Stimulated activated memory B cell treated with anti-CD40 and anti-IgM and Interleukin-4, amounts not matched to agents 10 μg/mL and 1 μg/mL and 100 μg/mL, for 72 hours (primary cell): ENCODE measurements at places on chromosomes 5 and 9.

DNA sequence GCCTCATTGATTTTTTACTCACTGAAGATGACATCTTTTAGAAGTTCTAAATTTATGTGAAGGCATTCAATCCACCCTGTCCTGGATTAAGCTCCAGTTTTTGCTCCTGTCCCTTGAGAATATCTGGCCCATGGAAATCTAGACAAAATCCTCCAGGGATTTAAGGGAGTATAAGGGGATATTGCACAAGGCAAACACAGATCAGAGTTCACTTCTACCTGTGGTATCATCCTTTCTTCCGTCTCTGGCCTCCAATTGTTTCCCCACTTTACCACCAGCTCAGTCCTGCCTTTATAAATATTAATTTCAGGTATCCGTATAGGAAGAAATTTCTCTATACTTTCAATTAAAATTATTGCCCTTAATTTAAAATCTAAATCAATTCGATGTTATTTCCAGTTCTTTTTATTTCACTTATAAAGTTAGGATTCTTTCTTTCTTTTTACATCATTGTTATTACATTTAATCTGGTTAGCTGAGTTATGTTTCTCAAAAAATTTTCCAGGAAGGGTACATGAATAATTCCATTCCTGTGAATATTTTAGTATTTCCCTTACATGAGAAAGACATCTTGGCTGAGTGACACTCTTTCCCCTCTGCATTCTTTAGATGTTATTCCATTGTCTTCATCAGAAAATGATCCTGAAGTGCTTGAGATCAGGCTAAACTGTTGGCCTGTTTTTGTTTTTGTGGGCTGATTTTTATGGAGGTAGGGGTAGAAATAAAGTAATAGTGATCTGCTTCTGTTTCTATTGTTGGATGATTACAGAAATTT lies 194.3 kb upstream of the MAP3K1 start:
- no peak for ATAC-seq

DNA sequence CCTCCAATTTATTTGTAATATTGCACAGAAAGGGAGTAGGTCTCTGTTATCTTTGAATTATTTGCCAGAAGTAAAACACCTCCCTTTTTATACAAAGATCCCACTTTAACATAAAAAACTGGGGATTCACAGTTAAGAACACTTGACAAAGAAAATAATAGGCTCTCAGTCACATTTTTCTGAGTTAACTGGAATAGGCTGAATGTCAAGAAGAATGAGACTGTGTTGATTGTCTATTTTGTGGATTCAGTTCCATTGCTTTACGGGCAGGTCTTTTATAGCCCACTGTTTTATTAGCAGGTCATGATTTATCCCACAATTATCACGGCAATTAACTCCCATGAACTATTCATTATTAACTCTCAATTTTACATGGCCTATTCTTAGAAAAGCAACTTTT lies 427.4 kb downstream of the CTNND2 start:
- no peak for ATAC-seq

DNA sequence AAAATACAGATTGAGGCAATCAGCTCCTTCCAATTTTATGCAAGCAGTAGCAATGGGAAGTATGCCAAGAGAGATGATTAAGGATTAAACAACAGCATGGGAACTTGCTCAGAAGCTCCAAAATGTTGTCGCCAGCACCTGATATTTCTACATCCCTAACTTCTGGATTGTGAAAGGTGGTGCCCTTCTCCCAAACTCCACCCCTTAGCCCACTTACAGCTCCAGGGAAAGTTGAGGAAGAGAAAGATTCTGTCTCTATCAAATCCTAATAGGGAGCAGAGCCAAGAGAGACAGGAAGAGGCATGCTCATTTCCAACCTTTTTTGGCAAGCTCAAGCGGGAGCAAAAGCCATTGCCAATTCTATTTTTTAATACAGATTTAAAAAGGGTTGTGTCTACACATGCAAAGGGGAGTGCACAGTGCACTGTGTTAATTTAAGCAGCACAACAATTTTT lies 92.4 kb upstream of the NR3C1 start:
- ATAC-seq = no peak

DNA sequence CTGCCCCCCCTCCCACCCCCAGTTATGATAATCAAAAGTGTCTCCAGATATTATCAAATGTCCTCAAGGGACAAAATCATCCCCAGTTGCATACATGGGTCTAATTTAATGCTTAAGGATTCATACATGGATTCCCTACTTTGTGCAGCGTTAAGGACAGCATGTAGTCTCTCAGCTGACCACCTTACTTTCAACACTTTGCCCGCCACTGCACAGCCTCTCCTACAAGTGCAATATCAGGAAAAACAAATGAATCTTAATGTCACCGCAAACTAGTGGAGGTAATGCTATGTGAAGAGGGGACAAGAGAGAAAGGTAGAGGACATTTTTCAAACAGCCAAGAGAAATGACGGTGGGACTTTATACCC lies 78.6 kb downstream of the TLE1 start:
- ATAC-seq = no peak

DNA sequence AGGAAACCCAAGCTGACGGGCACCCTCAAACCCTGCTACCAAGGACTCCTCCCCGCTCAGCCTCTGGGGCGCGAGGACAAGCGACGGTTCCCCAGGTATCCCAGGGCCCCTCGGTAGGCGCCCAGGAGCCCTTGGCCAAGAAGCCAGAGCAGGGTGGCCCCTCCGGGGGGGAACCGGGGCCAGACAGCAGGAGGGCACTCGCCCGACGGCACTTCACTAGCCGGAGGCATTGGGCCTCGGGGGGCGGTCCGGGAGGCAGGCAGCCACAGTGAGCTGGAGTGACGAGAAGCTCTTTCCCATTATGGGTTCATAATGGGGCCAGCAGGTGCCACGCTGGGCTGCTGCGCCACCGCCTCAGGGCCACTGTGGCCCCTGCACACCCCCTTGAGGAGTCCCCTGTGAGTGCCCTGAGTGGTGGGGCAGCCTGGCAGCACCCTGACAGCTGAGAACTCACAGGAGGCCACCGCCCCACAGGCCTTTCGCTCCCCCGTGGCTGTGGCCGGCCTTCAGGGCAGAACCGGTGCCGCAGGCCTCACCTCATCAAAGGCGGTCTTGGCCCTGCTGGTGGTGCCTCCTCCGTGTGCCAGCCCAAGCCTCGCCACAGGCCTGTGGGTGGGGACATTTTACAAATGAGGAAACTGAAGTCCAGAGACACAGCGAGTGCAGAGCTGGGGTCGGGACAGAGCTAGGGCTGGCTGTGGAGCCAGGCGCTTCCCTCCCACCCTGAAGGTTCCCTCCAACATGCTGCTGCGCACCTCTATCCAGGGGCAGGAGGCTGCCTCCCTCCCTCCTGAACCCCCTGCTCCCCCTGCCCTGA lies 68.7 kb downstream of the PSMB7 start:
- no peak for ATAC-seq

DNA sequence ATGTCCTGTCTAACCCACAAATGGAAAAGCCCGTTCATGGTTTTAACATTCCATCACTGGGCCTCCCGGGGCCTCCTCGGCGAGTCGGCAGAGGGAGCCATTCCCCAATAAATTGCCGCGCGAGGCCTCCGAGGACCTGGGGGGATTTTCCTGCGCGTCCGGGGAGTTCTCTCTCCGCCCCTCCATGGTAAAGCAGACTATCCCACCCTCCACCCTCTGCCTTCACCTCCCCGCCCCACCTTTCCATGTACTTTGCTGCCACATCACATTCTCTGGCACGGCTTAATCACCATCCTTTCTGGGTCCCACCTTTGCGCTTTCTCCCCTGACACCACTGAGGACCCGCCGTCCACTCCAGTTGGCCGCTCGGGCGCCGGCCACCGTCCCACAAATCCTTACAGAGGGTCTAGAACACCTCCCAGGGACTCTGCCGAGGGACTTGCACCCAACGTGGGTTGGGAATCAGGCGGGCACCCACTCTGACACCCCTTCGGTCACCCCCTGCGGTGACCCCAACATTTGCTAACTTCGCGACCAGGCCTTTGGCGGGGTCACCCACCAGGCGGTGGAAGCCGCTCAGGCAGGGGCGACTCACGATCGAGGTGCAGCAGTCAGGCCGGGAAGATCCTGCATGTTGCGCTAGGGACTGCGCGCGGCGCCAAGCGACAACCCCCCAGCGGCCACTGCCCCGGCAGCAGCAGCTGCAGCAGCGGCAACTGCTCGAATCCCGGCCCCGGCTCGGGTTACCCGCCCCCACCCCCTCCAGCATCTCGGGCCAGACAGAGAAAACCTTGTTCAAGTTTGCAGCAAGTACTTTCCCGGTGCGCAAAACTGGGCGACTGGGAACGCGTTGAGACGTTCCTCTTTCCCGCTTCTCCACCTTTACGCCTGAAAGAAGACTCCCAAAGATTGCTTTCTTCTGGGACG lies at the start of gene MEGF10:
TSS of gene MEGF10 (plus strand) at position 778 of the 927 bp plus-strand sequence. CDS start 40,513 bp downstream, outside the sequence.
- ATAC-seq = peak; percentile 43

- no peak for ATAC-seq
Measured at GRCh38 chr5:175246242-175246888, 197.6 kb downstream of the DRD1 start.

DNA sequence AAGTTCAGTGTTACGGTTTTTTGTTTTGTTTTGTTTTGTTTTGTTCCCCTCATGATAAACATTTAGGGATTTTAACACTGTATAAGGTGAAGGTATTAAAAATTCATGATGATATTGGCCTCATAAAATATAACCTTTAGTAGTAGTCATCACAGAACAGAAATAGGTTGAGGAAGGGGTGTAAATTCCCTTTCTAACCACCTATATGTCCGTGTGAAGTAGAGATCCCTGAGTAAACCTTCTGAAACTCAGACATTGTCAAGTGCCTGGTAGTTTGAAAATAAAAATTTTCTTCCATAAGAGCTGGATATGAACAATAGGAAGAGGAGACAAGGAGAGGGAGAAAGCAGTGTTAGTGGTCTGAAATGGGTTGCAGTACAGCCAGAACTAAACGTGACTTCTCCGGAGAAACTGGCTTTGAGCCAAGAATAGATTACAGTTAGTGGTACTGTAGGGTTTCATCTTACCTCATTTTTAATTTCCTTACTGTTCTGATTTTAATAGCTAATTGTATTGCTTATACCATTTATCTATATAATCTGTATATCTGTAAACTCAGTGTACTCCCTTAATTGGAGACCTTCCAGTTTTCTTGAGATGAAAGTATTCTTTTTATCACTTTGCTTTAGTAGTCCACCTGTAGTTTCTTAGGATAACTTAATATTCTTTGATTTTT lies 18.3 kb downstream of the UGCG start:
- no peak for ATAC-seq

DNA sequence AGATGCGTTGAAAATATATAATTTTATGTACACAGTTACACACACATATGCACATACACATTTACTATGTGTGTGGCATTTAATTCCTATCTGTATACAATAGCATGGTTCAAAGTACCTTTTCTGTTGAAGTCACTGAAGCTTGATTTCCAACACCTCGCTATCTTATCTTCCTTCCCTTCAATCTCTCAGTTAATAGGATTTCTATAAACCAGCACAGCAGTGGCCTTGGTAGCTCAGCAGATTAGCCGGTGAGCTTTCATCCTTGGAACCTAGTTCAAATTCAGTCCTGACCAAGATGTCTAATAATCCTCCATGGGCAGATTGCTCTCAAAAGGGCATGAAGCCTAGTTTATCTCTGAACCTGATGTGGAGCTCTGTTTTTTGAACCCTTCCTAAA lies 2389.5 kb downstream of the MAT2B start:
- no peak for ATAC-seq

DNA sequence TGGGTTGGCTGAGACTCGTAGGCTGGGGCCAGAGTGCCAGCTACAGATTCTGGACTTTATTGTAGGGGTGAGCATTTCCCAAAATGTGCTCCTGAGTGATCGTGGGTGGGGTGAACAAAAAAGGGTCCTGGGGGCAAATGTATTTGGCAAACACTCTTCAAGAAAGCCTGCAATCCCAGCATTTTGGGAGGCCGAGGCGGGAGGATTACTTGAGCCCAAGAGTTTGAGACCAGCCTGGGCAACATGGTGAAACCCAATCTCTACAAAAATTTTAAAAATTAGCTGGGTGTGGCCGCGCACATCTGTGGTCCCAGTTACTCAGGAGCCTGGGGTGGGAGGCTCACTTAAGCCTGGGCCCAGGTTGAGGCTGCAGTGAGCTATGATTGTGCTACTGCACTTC lies 55.5 kb upstream of the CDKN2AIPNL start:
- no peak for ATAC-seq

DNA sequence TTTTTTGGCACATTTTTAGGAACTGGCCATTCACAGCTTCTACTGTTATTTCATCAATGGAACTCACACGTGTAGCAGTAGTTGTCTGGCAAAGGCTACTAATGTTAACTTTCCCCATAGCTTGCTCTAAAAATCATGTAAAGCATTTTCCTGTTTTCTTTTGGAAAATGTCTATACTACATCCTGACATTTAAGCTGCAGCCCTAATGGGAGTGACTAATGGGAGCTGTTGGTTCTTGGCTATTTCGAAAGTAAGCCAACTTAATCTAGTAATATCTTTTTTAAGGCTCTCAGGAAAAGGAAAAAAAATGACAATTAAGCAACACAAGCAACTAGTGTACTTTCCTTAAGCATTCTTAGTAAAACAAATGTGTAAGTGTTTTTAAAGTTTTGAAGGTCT lies 169.2 kb downstream of the SLC12A2 start:
- ATAC-seq = no peak

DNA sequence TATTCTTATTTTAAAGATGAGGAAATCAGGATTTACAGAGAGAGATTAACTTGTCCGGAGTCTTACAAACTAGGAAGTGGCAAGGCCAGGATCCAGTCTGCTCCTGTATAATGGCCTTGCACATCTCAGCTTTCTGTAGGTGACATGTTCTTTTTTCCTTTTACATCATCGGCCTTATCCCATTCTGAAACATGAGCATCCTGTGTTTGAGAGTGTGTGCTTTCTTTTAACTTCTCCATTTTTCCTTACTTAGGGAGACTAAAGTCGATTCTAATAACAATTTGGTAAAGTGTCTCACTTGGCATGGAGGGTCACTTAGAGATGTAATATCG lies 214.6 kb downstream of the CD180 start:
- no peak for ATAC-seq

GRCh38 chr5:139646111-139646510 lies 2.0 kb upstream of the CXXC5 start:
- ATAC-seq = no peak

DNA sequence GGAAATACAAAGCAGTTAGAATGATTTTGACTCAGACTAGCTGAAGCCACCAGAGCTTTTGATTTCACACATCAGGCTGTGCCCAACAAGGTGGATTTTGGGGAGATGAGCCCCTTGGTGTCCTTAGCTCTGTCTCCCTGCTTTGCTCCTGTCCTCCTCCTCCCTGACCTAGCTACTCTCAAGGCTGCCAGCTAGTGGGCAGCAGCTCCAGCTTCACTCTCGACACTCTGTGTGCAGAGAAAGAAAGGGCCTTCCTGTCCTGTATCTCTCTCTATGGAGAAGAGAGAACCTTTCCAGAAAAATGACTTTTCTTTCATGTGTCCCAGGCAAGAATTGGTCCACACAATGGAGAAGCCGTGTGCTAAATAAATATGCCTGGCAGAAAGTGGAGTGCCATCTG lies 446.2 kb downstream of the SEMA5A start:
- ATAC-seq = no peak

- no peak for ATAC-seq
Measured at GRCh38 chr5:97764700-97765099, 581.7 kb upstream of the RIOK2 start.
